Frontal cortex (tissue), 4 donors: ENCODE measurements at places on chromosomes 12 and 14. TPM values are rescaled to one million over a fixed set of nuclear protein-coding genes. Genes with fewer than 3 reads are reported as not detected.
A peak's percentile ranks its signal among the peaks of the same experiment; 100 is the strongest.

DNA sequence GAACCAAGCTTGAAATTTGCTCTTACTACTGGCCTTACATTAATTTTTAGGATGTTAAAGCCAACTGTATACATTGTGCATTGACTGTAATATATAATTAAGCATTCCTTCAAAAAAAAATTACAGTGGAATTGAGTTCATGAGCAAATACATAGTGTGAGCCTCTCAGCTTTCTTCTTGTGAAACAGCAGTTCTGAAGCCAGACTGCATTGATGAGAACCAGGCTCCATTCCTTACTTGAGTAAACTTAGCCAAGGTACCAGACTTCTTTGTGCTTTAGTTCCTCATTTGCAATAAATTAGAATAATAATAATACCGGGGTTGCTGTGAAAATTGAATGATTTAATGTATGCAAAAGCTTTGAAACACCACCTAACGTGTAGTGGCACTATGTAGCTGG is 169.5 kb downstream of the ANO4 start:
- no peak for DNase-seq

GRCh38 chr14:68416171-68416570 is 376.7 kb downstream of the ZFP36L1 start:
- DNase-seq = no peak

DNA sequence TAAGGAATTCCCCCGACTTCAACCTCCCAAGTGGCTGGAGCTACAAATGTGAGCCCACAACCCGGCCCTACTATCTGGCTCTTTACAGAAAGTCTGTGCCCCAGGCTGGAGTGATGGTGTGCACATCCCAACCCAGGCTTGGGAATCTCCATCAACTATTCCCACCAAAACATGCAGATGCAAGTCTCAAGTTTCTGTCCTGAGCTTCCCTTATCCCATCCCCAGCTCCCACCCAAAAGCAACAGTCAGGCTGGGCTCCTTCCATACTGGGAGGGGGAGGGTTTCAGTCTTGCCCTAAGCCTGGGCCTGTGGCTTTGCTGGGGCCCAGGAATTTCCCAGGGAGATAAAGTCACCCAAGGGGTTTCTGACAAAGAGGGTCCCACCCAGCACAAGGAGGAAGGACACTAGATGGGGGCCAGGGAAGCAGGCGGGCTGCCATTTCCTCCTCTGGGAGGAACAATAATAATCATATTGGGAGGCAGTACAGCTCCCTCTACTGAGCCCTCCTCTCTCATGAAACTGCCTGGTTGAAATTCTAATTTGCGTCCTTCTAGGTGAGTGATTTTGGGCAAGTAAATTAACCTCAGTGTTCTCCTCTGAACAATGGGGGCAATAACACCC is 8.0 kb downstream of the SLC8B1 start:
- DNase-seq = no peak

- peak; percentile 45 for DNase-seq
Measured at GRCh38 chr12:96401076-96401871, 1.0 kb upstream of the CDK17 start.

DNA sequence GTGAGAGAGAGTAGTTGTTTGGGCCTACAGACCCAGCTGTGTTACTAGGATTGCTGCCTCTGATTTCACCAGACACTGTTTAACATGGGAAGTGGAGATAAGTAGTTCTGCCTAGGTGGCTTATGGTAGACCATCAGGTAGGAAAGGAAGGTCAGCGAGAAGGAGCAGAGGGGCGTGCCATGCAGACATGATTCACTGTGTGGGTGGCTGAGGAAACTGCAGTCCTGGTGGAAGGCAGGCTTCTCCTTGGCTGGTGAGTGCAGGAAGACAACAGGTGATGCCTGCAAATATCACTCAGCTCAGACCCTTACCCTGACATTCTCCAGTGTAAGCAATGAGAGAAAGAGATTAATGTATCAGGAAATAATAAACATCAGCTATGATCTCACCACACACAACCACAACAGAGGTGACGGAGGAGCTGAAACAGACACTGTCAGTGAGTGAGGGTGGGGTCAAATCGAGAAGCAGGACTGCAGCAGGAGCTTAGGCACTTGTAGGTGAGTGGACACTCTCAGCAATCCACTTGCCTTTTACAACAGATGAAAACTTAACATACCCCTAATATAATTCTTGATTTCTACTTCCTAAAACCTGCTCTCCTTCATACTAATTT is 2.1 kb upstream of the PRR4 start:
- no peak for DNase-seq

DNA sequence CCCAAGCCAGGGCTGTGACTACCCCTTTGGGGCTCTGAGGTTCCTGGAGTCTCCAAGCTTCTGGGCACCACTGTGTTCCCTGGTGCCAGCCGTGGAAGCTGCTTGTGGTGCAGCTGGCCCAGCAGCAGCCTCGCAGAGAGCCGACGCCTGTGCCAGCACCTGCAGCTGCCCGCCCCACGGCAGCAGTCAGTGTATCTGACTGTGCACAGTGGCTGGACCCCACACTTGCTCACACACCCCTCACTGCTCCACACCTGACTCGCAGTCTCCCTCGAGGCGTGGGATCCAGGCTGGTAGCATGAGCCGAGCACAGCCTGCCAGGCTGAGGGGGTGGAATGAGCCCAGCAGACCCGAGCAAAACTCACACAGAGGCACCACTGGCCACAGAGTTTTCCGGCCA is 325.2 kb downstream of the PCNX1 start:
- no peak for DNase-seq

GRCh38 chr12:128245121-128245520 is 21.8 kb upstream of the TMEM132C start:
- no peak for DNase-seq

MYO1H gene
- total RNA-seq = under 0.01 TPM

GRCh38 chr12:59097876-59098275 is 177.6 kb upstream of the LRIG3 start:
- no peak for DNase-seq

DNA sequence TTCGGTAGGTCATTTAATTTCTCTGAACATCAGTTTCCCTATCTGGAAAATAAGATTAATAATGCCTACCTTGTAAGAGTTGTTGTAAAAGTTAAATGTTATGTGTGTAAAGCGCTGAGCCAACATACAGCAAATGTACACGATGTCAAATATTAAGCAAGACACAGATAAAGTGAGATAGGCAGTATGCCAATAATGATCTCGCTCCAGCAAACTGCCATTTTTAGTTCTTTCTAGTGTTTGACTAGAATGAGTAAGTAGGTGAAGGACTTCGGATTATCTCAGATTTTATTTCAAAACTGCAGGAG is 840 bp downstream of the DHRS7 start:
- DNase-seq = no peak

RNU4-1 gene
- total RNA-seq = under 0.01 TPM

DNA sequence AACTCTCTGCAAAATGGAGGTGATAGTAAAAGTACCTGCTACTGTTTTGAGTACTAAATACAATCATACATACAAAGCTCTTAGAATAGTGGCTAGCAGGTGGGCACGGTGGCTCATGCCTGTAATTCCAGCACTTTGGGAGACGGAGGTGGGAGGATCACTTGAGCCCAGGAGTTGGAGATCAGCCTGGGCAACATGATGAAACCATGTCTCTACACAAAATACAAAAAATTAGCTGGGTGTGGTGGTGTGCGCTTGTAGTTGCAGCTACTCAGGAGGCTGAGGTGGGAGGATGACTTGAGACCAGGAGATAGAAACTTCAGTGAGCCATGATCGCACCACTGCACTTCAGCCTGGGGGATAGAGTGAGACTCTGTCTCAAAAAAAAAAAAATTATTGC is 28.8 kb upstream of the APPL2 start:
- no peak for DNase-seq

DNA sequence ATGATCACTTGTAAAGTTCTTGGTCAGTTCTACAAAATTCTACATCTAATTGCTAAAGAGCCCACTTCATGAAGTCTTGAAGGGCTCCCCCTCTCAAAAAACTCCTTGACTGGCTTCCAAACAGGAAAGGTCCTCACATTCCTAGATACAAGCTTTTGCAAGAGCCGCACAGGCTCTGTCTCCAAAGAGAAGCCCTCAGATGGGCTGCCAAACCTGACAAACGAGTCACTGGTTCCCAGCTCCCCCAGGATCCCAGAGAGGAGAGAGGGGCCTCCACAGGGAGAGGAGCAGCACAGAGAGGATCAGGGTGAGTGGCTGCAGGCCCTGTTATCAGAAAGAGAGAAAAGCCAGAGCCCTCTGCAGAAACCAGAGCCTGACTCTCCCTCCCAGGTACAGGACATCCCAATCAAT is 5.8 kb downstream of the NID2 start:
- DNase-seq = no peak

DNA sequence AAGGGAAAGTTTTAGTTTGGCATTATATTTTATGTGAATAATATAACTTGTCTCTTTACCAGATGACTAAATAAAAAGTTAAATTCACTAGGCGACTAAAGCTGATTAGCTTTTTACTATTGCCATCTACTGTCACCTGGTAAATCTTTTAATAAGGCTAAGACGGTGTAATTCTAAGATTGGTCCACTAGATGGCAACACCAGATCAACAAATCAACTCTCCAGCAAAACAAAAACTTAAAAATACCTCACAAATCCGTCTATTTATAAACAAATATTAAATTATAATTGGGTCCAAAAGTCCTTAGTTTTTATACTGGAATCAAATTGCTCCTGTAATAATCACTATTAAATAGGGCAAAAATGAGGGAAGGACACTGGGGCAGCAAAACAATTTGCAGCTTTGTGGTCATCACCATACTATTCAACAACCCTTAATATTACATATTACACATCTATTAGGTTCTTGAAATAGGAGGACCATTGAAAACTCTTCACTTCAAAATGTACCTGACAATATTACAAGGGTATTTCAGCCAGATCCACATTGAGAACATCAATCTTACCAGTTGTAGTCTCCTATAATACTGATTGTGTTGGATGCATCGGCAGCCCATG is 47.9 kb downstream of the GALC start:
- no peak for DNase-seq

DNA sequence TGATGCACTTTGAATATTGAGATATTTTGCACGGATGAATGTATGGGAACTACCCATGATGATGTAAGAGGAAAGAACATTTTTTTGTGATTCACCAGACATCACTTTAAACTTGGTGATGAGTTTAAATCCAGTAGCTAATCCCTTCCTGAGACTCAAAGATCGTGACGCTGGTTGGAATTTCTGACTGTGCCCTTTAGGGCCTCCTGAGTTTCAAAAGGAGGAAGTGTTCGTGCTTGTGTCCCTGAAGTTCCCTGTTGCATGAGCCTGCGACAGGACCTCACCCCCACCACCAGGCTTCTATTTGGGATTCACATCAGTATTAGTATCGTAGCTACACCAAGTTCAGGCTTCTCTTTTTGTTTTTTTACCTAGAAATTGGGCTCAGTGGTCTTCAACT is 18.6 kb upstream of the RIN3 start:
- DNase-seq = no peak

POLE2 gene
- 5.3 TPM for total RNA-seq

GPX2 gene
- not detected for total RNA-seq

GRCh38 chr14:85533023-85533860 is 3.3 kb downstream of the FLRT2 start:
- peak; percentile 35 for DNase-seq

- DNase-seq = no peak
Measured at GRCh38 chr12:12747278-12747677, 30.1 kb downstream of the CDKN1B start.

DNA sequence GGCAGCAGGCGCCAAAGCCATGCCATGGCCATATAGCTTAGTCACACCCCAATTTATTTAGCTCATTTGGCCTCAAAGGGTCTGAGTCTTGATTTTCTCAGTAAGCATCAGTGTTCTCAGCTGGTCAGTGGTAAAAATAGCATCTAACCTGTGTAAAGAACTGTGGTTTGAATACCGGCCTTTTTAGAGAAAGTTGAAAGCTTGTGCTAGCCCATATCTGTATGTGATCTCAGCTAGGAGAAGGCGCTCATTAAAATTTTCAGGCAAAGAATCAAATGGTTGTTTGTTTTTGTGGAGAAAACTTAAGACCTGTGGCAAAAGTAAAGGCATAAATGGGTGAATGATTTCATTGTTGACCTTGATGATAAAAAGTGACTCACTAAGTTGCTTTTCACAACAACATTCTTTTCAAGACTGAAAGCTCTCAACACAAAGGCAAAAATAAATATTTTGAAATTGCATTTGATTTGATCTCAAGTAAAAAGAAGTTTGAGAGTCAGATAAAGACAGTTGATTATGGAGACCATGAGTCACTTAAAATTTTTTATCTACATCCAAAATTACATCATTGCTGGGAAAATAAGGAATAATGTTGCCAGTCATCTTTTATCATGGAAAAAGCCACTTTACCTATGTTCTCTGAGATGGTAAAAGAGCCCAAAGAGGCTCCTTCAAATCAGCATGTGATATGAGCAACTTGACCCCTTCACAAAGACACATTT is 128.5 kb upstream of the RGS6 start:
- DNase-seq = no peak

XPOT gene
- total RNA-seq = 53.8 TPM

GRCh38 chr12:31021809-31022494 is 51.7 kb upstream of the DDX11 start:
- DNase-seq = no peak

DNA sequence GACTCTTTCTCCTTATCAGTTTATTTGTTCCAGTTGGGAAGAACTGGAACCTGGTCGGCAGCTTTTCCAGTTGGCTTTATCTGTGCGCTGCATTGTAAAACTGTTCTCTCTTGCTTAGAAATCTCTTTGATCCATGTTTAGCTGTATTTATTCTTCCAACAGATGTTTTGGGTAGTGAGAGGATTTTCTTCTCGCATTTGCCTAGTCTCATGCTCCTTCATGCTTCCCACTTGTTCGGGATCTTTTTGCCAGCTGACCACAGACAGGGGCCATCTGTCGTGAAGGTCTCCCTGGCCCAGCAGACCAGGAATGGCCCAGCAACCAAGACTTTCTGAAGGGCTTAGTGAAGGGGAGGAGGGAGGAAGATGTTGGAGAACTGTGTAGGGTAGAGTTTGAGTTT is 21.6 kb downstream of the NTF3 start:
- DNase-seq = no peak

NEUROD4 gene
- 2.9 TPM for total RNA-seq

DNA sequence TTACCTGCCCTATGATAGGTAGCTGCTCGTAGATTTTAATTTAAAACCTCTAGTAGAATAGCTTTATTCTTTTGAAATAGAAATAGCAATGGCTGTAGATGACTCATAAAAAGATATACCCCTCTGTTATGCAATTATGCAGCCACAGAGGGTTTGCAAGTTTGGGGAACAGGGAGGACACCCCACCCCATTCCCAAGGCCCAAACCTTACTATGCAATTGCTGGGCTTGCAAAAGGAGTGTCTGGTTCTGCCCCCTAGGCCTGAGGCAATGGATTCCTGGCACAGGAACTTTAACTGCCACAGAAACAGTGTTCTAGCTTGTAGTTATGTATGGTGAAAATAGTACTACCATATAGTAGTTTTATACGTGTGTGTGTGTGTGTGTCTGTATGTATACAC is 403.3 kb downstream of the ADAMTS20 start:
- no peak for DNase-seq

GRCh38 chr14:106691601-106692291 is 1165.4 kb downstream of the TMEM121 start:
- no peak for DNase-seq

ITGB7 gene
- total RNA-seq = not detected
